GM12878 (cell line): ENCODE measurements at places on chromosomes 6 and 20. TPM values are rescaled to one million over a fixed set of nuclear protein-coding genes. Genes with fewer than 3 reads are reported as not detected.
A peak's percentile ranks its signal among the peaks of the same experiment; 100 is the strongest.

GRCh38 chr20:13863244-13863643 is 78.4 kb downstream of the NDUFAF5 start:
- no peak for DNase-seq

- no peak for DNase-seq
Observed at GRCh38 chr6:16092140-16092539, 36.7 kb upstream of the MYLIP start.

DNA sequence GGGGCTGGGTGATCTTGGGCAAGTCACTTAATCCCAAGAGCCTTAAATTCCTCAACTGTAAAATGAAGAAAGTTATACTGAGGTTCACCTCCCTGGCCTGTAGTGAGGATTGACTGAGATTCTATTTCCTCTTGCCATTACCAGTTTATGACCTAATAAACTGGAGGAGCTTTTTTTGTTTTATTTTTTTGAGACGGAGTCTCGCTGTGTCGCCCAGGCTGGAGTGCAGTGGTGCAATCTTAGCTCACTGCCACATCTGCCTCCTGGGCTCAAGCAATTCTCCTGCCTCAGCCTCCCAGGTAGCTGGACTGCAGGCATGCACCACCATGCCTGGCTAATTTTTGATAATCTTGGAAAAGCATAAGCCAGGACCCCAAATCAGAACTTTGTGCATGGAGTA is 161.4 kb upstream of the SNX9 start:
- DNase-seq, result no peak

- DNase-seq, result no peak
Observed at GRCh38 chr6:163148451-163149278, 265.9 kb upstream of the QKI start.

DNA sequence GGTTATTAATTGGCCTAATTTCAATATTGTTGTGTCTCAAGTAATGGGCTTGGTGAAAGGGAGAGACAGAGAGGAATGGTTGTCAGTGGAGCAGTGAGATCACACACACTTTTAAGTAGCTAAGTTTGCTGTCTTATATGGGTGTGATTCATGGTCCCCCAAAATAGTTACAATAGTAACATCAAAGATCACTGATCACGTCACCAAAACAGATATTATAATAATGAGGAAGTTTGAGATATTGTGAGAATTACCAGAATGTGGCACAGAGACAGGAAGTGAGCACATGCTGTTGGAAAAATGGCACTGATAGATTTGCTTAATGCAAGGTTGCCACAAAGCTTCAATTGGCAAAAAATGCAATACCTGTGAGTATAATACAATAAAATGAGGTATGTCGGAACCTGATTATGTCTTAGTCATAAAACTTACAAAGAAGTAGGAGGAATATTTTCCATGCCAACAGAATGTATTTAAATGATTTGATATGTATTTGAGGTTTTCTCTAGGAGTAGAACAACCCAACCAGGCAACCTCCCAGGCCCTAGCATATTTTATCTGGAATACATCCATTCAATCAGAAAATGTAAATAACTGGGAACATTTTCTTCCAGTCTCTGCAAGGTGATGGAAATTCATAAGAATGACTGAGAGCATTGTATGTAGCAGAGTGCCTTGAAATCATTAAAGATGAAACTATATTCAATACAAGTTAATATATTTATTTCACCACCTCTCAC is 167.8 kb downstream of the CARMIL1 start:
- no peak for DNase-seq

DNA sequence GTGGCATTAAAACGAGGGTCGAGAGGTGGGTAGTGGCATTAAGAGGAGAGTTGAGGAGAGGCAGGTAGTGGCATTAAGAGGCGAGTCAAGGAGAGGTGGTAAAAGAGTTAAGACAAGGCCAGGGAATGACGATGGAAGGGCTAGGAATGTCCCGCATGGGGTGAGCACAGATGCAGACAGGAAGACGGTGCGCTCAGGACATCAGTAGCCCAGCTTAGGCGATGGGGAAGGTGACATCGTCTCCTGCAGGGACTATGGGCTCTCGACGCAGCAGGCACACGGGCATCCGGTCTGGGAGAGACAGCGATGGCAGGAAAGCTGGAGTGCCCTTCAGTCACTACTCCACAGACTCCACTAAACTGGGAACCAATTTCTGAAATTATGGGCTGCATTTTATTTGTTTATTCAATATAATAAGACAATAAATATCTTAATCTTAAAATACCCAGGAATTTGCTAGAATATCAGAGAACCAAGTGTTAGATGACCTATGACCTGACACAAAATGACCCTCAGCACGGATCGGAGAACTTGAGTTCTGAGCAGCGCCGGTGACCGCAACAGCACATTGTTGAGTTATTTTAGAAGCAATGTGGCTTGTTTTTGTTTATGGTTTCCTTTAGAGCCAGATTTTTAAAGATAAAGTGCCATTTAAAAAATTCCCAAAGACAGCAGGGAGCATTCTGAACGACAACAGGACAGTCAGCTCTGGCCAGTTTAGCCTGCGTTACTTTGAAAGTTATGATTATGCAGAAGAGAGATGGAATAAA is 177.7 kb downstream of the SMOC2 start:
- no peak for DNase-seq

- no peak for DNase-seq
Observed at GRCh38 chr6:42829561-42830092, 47.8 kb downstream of the BICRAL start.

- no peak for DNase-seq
Observed at GRCh38 chr20:25247000-25247517, 826 bp upstream of the PYGB start.

DNA sequence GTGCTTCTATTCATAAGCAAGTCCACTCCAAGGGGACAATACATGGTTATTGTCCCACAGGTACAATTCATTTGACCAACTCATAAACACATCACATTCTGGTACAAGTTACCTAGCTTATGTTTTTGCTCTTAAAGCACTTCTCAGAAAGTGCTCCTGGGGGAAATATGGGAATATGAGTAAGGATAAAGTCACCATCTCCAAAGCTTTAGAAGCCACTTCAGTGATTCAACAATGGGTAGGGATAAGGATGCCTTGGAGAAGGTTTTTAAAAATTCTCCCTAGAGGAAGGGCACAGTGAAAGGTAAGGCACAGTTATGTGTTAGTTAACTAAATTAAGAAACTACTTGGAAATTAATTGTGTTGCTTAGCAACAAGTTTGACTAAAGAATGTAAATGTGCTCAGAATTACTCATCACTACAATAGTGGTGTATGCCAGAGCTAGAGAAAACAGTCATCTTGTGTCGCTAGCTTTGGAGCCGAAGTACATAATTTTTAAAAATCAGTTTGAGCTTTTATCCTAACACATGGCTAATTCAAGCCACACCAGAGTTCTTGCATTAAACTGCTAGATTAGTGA is 39.5 kb upstream of the LAMP5 start:
- no peak for DNase-seq

GRCh38 chr6:35730745-35731413 is 6.0 kb upstream of the ARMC12 start:
- no peak for DNase-seq

GRCh38 chr6:5484692-5485091 is 223.4 kb downstream of the FARS2 start:
- DNase-seq, result no peak

GRCh38 chr6:152087701-152088100 is 280.2 kb downstream of the ESR1 start:
- no peak for DNase-seq

- no peak for DNase-seq
Observed at GRCh38 chr20:38730167-38730988, 6.1 kb downstream of the SLC32A1 start.

- DNase-seq, result no peak
Observed at GRCh38 chr6:68741501-68742386, 106.7 kb downstream of the ADGRB3 start.

DNA sequence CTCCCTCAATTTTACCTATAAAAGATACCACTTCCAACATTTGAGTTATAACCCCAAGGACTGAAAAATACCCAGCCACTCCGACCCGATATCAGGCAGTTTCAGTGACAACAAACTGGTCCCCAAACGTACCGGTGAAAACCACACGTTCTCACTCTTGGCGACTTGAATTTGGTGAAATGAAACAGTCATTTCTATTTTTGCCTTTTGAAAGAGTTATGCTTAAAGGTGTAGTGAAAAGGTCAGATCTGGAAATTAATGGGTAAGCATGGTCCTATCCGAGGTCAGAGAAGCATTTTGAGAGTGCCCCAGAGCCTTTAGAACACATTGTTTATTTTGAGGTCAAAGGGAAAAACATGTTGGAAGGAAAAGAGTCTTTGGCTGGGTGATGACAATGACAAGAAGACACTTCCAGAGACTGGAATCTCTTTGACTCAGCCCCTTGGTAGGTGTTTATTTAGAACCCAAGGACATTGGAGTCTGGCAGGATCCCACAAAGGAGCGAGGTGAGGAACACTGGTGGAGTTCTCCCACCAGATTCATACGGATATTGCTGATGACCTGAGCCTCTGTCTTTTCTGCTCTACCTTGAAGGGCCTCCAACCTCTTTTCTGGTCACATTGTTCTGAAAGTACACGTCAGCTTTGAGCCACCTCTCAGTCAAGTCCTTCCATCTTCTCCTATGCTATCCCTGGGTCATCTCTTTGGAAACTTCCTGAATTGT is 235.0 kb downstream of the GMPR start:
- peak; percentile 93 for DNase-seq

- DNase-seq, result no peak
Observed at GRCh38 chr6:119179842-119180241, 101.4 kb upstream of the FAM184A start.

- no peak for DNase-seq
Observed at GRCh38 chr20:35465976-35466375, 10.6 kb downstream of the CEP250 start.

- no peak for DNase-seq
Observed at GRCh38 chr6:4504700-4505099, 271.5 kb upstream of the CDYL start.

GRCh38 chr6:31399589-31400466 is 3.6 kb upstream of the MICA start:
- no peak for DNase-seq

GRCh38 chr6:156781861-156782631 is 4.9 kb downstream of the ARID1B start:
- no peak for DNase-seq

- no peak for DNase-seq
Observed at GRCh38 chr20:24962510-24962909, 13.4 kb downstream of the CST7 start.

DNA sequence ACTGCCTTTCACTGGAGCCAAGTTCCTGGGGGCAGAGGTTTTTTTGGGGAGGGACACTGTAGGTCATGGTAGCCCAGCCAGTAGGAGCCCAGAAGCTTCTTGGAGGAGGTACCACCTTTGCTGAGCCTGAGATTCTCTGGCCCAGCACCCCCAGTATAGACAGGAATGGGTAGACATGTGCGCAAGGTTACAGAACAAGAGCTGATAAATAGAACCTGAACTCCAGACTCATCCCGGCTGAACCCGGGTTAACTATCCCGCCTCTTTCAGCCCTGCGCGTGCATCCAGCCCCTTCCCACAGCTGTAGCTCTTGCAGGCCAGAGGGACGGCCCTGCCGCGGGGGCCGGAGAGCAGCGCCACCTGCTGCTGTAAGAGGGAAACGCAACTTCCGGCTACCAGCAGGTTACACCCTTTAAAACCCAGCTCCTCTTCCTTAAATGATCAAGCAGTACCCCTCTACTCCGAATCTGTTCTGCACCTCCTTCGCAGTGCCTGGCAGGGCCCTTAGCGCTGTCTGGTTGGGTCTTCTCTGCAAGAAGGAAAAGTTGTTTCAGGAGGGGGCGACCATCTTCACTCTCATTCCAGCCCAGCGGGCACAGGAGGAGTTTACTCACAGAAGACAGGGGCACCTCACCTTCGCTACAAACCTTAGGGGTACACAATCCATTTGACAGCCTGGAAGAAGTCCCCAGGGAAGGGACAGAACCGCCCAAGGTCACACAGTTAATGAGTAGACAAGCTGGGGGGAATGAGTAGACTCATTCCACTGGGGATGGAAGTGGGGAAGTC is 7.5 kb downstream of the SRXN1 start:
- peak; percentile 25 for DNase-seq

DNA sequence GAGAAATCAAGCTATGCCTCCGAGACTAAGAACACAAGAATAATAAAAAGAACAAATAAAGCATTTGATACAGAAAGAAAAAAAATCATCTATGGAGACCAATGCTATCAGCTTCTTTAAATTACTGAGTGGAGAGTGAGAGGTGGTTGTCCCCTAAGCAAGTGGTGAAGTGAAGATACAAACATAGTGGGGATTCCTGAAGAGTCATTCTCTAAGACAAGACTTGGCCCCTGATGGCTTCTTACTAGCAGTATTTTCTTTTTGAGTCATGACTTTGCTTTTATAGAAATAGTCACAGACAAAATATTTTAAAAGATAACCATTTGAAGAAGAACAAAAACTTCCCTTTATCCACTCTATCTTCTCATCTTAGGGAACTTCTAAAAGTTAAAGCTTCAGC is 261.4 kb upstream of the PRDM1 start:
- no peak for DNase-seq

DNA sequence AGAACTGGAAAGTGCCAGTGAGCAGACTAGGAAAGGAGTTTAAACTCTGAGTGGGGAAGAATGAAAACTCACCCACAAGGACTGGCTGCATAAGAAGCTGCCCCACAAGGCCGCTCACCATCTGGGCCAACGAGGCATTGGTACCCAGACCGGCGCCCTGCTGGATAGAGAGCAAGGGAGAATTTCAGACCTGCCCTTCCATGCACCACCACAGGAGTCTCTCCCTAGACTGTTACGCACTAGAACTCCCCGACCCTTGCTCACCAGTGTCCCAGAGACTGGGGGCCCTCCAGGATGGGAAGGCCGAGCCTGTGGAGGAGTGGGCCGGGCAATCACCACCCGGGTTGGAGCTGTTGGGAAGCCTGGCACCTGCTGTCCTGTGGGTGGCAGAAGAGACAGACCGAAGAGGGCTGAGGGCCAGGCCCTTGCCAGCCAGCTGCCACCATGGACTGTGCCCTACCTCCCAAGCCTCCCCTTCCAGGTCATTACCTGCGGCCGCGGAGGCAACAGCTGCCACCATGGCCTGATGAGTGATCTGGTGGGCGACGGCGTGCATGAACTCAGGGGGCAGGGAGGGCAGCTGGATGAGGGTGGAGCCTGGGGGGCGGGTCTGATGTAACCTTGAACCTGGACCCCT is 8.5 kb downstream of the BAG6 start:
- no peak for DNase-seq

Gene C6orf15
- polyA plus RNA-seq, result not detected in 2 replicates

Gene C6orf163
- polyA plus RNA-seq, result 0.64 and 0.90 TPM in 2 replicates

Gene RAB5IF
- polyA plus RNA-seq, result 243 and 256 TPM in 2 replicates

Gene PSMB9
- 483 and 494 TPM in 2 replicates for polyA plus RNA-seq

Gene TMEM74B
- polyA plus RNA-seq, result not detected in 2 replicates

Gene SLC17A1
- not detected in 2 replicates for polyA plus RNA-seq

Gene ZNF512B
- polyA plus RNA-seq, result 1.1 and 1.3 TPM in 2 replicates

Gene WFDC5
- 0.21 TPM in 1 of 2 replicates, not detected in the other for polyA plus RNA-seq

Gene SEL1L2
- polyA plus RNA-seq, result not detected in 2 replicates

Gene CD93
- 0.06 and 0.30 TPM in 2 replicates for polyA plus RNA-seq

Gene SPAG4
- polyA plus RNA-seq, result 3.3 and 3.5 TPM in 2 replicates

Gene SSR1
- polyA plus RNA-seq, result 209 and 224 TPM in 2 replicates

Gene GABRR1
- polyA plus RNA-seq, result not detected in 2 replicates

Gene NKX2-2
- polyA plus RNA-seq, result not detected in 2 replicates

Gene C6orf118
- polyA plus RNA-seq, result not detected in 2 replicates

Gene CD24
- 4.7 and 5.0 TPM in 2 replicates for polyA plus RNA-seq

Gene PRL
- 23.8 and 25.6 TPM in 2 replicates for polyA plus RNA-seq

Gene ZBTB46
- polyA plus RNA-seq, result 0.21 and 0.43 TPM in 2 replicates

Gene TRIM15
- polyA plus RNA-seq, result not detected in 2 replicates

Gene NRSN2
- polyA plus RNA-seq, result 32.4 and 32.7 TPM in 2 replicates

Gene NMBR
- polyA plus RNA-seq, result not detected in 2 replicates
